Stimulated activated CD4-positive, alpha-beta T cell treated with anti-CD3 and anti-CD28 coated beads, Interleukin-2, amount 100 ng/mL, for 24 hours (primary cell): ENCODE measurements at places on chromosomes 4 and X.

DNA sequence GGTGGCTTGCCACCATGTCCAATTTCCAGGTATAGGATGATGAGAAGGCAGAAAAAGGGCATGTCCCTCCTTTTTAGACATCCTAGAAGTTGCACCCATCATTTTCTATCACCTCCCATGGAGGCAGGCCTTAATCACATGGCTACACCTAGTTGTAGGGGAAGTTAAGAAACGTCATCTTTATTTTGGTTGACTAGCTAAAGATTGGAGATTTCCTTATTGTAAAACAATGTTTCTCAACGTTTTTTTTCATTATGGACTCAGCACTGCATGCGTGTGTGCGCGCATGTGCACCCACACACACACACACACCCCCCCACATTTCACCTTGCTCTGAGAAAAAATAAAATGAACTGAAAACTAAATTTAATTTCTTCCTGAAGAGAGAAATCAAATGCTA is 2.0 kb upstream of the CXCL9 start:
- DNase-seq = no peak

GRCh38 chr4:152535360-152535902 is 461 bp downstream of the FBXW7 start:
- DNase-seq = peak; percentile 39

GRCh38 chr4:6469898-6470501 is 2.4 kb downstream of the PPP2R2C start:
- peak; percentile 6 for DNase-seq

DNA sequence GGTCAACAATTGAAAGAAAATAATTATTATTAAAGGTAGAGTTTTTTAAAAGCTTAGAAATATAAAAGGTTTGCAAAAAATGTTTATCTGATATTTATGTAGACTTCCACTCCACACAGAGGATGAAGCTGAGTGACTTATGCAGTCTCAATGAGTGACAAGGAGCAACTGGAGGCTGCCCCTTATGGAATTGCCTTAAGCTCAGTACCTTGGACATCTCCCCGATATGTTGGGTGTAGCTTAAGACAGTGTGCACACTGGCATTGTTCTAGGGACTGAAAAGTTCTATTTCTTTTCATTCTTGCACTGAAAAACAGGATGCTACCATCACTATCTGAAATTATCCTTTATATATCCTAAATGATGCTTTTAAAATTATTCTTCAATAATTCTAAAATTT is 292.1 kb downstream of the PRDM5 start:
- no peak for DNase-seq
